NCI-H2029 (cell line): ENCODE measurements at places on chromosomes 7 and 10.

DNA sequence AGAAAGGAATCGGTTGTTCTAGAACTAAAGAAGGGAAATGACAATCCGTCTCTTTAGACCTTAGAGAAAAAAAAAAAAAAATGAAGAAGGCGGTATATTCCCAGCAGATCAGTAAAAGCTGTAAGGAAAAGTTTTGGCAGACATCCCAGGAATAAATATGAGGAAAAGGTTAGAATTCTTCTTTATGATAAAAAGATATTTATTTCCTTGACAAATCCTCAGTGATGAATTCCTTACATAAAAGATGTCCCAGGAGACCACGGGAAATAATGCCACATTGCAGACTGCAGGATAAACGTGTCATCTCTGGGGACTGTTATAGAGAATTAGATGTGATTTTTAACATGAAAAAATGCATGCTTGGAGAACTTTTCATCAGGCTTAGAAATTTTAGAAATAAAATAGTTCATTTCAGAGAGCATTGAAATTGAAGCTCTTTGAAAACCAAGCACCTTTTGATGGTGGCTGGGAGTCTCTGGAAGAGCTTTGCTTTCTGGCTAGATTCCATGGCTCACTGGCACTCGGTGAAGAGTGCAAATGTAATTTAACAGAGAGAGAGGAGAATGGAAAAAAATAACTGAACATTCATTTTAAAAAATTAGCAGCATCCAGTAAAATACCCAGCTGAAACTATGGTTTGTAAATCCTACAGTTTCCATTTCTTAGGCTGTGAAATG is 98.2 kb downstream of the PRPF18 start:
- no peak for DNase-seq

DNA sequence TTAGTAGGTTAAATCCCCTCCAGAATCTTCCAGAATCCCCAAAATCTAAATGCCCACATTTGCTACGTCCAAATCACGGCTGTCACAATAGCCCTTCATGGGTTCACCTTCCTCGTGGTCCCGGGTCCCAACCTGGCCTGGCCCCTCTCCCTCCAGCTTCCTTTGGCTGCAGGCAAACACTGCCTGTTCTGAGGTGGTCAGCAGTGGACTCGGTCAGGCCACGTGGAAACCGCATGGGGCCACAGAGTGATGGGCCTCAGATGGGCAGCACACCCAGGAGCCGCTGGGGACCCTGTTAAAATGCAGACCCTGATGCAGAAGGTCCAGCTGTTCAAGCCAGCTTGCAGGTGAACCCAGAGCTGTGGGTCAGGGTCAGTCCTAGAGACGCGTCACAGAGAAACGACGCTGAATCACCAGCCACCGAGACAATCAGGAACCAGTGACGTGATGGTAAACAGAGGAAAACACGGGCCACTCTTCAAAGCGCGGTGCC is 588.6 kb downstream of the DNAJB6 start:
- DNase-seq = no peak

DNA sequence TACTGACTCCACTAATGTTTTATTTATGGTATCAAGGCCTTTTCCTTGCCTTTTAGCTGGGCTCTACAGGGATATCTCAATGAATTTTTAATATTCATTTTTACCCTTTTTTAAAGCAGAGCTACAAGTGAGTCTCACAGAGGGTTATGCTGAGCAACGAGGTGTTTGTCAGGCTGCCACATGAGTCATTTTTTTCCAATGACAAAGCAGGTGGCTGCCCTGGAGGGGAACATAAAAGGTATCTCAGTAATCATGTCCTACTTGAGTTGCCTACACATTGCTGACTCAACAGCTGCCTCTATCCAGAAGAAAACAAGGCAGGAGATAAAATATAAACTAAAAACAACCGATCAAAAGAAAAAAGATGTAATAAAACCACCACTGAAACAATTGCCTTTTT is 1004.9 kb upstream of the POT1 start:
- peak; percentile 70 for DNase-seq

DNA sequence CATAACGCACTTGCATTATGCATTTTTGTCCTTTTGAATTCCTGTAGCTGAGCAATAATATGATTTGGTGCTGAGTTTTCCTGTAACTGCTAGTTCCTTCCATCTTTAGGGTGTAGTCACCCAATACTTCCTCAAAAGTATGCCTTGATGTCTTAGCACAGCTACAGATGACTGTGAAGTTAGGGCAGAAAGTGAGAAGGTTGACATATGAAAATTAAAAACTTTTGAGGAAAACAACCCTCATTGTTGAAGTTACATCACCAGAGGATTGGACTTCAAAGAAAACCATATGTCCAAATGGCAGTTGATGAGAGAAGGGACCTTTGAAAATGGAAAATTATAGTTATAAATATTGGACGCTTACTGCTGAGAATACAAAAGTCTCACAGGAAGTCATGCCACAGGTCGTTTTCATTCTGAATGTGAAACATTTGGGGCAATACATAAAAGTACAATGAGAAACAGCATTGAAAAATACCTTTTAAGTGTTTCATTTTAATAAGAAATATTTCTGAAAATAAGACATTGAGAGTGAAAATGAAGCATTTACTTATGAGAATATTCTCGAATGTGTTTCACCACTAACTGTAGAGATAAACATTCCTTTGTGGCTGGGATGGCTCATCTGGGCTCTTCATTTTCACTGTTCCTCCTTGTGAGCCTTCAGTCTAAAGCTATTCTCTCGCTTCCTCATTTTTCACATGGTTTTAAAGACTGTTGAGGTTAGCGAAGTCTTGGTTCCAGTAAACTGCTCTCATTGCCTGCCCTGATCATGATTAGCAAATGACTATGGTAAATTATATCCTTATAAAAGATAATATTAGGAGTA is 61.4 kb upstream of the NME8 start:
- no peak for DNase-seq

DNA sequence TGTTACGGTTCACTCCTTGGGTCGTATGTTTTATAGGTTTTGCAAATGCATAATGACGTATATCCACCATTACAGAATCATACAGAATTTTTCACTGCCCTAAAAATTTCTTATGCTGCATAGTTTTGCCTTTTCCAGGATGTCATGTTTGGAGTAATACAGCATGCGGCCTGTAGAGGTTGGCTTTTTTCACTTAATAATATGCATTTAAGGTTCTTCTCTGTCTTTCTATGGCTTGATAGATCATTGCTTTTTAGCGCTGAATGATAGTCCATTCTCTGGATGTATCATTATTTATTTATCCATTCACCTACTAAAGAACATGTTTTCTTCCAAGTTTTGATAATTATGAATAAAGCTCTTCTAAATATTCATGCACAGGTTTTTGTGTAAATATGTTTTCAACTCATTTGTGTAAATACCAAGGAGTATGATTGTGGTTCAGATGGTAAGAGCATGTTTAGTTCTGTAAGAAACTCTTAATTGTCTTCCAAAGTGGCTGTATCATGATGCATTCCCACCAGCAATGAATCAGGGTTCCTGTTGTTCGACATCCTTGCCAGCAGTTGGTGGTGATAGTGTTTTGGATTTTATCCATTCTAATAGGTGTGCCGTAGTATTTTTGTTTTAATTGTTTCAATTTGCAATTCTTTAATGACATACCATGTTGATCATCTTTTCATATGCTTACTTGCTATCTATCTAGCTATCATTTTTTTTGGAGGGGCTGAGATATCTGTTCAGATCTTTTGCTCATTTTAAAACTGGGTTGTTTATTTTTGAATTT is 531.2 kb upstream of the GHITM start:
- no peak for DNase-seq

- DNase-seq = no peak
Observed at GRCh38 chr7:4606797-4607196, 75.3 kb upstream of the FOXK1 start.

GRCh38 chr10:588246-589165 is 101.0 kb downstream of the DIP2C start:
- DNase-seq = no peak

GRCh38 chr7:134446923-134447322 is 12.0 kb downstream of the AKR1B1 start:
- no peak for DNase-seq

- no peak for DNase-seq
Observed at GRCh38 chr10:77072361-77072835, 565.2 kb downstream of the KCNMA1 start.

DNA sequence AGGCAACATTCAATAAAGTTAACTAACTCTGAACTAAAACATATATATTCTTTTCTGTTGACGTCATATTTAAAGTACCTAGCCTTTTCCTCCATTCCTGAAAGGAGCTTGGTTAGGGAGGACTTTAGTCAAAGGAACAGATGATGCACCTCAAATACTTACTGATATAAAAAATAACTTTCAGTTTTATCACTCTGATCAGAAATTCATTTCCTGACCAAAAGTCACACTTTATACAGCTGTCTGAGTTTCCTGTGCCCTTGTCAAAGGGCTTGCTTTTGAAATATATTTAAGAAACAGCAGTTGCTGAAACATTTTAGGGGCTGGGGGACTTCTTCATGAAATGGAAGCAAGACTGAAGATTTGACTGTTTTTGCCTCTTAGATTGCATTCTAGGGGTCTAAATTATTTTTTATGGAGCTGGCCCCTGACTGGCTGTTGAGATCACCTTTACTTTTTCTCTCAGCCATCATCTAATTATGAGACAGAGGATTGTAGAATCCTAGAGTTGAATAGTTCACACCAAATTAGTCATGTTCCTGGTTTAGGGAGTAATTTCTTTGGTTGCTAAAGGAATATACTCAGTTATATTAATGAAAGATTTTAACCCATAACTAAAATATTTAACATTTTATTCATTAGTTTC is 46.6 kb downstream of the GLCCI1 start:
- DNase-seq = no peak

DNA sequence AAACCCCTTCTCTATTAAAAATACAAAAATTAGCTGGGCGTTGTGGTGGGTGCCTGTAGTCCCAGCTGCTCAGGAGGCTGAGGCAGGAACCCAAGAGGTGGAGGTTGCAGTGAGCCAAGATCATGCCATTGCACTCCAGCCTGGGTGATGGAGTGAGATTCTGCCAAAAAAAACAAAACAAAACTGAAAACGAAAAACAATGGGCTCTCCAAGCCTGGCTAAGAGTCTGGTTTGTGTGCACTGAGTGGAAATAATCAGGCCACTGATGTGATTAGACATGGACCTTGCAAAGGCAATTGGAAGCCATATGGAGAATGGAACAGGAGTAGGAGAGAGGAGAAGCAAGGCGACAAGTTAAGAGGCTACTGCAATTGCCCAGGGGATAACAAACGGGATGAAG is 60.1 kb upstream of the GSDME start:
- peak; percentile 8 for DNase-seq

DNA sequence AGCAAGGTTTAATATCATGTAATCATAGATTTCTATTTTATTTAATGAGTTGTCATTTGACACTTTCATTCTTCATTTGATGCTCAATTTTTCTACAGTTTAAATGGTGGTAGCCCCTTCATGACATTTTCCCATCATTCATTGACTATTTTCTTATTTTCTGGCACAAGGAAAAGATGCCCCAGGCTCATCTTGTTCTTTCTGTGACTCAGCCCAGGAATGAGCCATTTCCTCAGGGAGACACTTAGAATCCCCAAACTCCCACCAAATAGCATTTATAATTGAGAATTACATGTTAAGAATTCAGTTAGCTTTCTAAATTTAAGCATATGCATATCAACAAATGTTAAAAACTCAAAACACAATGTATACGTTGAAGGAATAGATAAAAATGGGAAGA is 222.3 kb downstream of the KIF20B start:
- no peak for DNase-seq

- DNase-seq = no peak
Observed at GRCh38 chr7:7490003-7490402, 45.7 kb downstream of the COL28A1 start.

- DNase-seq = no peak
Observed at GRCh38 chr10:125116652-125117310, 43.6 kb downstream of the CTBP2 start.

GRCh38 chr10:119039161-119039560 is 9.6 kb downstream of the NANOS1 start:
- DNase-seq = no peak

GRCh38 chr7:50214126-50214670 is 90.3 kb upstream of the IKZF1 start:
- no peak for DNase-seq

GRCh38 chr10:103660364-103661197 is 167.1 kb downstream of the NEURL1 start:
- DNase-seq = no peak

GRCh38 chr10:69851306-69851705 is 49.6 kb downstream of the COL13A1 start:
- DNase-seq = no peak

- no peak for DNase-seq
Observed at GRCh38 chr7:16083931-16084330, 337.4 kb downstream of the CRPPA start.

- no peak for DNase-seq
Observed at GRCh38 chr10:28892818-28893547, 215.7 kb downstream of the BAMBI start.

- DNase-seq = no peak
Observed at GRCh38 chr7:106371629-106372028, 86.8 kb upstream of the NAMPT start.

GRCh38 chr7:106254525-106255116 is 30.2 kb downstream of the NAMPT start:
- DNase-seq = no peak

- no peak for DNase-seq
Observed at GRCh38 chr10:13180788-13181187, 19.4 kb downstream of the MCM10 start.

DNA sequence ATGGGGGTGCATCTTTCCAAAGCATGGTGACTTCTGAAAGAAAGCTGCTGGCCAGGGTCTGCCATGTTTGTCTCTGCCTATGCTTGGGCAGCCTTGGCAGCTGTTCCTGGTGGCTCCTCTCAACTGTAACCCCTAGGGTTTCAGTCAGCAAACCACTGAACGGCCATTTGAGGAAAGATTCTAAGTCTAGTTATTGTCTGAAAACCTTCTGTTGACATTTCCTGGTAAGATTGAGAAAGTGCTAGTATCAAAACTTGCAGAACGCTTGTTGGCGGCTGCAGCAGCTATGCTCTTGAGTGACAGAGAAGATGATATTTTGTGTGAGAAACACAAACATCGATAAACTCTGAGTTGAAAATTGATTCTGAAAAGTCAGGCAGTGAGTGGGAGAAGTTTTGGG is 523.1 kb downstream of the LRMDA start:
- DNase-seq = no peak
